Adrenal gland (tissue), 19 donors: ENCODE measurements at places on chromosomes 12 and 14. TPM values are rescaled to one million over a fixed set of nuclear protein-coding genes. Genes with fewer than 3 reads are reported as not detected.

Gene APOF
- not detected for total RNA-seq

GRCh38 chr12:56321027-56321426, 5.2 kb upstream of the CNPY2 start:
- H3K4me1 ChIP-seq: peaks cover 6% of the 10 kb centered on the region
- peak; percentile 80 for DNase-seq

DNA sequence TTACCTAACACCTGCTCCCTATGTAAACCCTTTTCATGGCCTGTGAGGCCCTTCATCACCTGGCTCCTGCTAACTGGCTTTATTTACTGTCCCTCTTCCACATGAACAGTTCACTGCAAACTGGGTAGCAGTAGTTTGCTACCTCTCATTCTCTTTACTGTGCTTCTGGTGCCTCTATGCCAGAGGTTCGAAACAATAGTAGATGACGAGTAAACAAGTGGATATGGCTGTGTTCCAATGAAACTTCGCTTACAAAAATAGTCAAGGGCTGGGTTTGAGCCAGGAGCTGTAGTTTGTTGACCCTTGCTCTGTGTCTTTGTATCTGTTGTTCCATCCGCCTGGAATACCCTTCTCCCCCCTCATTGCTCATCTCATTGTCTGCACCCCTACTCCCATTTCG, 233.6 kb upstream of the RMST start:
- H3K4me1 ChIP-seq: no peaks in the 10 kb centered on the region
- no peaks in the 10 kb centered on the region for H3K36me3 ChIP-seq
- H3K27me3 ChIP-seq: no peaks in the 10 kb centered on the region
- DNase-seq: no peak

DNA sequence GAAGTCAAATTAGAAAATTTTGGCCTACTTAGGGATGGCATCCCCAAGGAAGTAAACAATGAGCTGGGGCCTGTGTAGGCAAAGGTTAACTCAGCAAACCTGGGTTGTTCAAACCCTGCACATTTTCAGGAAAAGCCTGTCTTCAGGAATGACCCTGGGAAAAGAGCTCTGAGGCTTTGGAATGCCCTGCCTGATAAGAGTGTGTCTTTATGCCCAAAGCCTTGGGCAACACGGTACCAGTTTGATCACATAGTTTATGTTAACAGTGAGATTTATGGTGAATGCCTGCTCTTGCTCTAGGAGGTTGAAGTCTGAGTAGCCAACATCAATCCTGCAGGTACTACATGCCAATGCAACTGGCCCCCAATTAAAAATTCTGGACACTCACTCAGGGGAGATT, 28.2 kb upstream of the STAB2 start:
- no peak for DNase-seq
- no peaks in the 10 kb centered on the region for H3K36me3 ChIP-seq
- no peaks in the 10 kb centered on the region for H3K27me3 ChIP-seq
- H3K4me1 ChIP-seq: no peaks in the 10 kb centered on the region

Gene NXPH4
- not detected for total RNA-seq

- H3K27me3 ChIP-seq: no peaks in the 10 kb centered on the region
- no peaks in the 10 kb centered on the region for H3K36me3 ChIP-seq
- no peak overlapping the region for H3K27ac ChIP-seq
Measured at GRCh38 chr14:70886421-70887206, 20.6 kb upstream of the PCNX1 start.

DNA sequence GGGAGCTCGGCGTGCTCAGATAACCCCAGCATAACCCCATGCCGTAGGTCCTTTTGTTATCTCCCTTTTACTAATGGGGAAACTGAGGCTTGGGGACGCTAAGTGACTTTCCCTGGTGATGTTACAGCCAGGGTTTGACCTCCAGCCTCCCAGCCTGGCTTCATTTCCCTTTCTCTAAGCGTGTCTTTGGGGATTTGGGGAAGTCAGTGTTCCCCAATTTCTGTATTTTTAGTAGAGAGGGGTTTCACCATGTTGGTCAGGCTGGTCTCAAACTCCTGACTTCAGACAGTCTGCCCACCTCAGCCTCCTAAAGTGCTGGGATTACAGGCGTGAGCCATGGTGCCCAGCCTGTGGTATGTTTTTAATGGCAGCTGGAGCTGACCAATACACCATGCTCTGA, 85.4 kb downstream of the PHETA1 start:
- no peaks in the 10 kb centered on the region for H3K36me3 ChIP-seq
- H3K4me1 ChIP-seq: no peaks in the 10 kb centered on the region
- DNase-seq: no peak
- H3K27ac ChIP-seq: no peak overlapping the region

Gene AGAP2
- total RNA-seq: 4.0 TPM

- no peaks in the 10 kb centered on the region for H3K27me3 ChIP-seq
- DNase-seq: no peak
- no peaks in the 10 kb centered on the region for H3K4me1 ChIP-seq
- no peak overlapping the region for H3K27ac ChIP-seq
Measured at GRCh38 chr12:63934936-63935335, 90.4 kb downstream of the SRGAP1 start.

Gene OR4K17
- total RNA-seq: not detected

GRCh38 chr14:95562892-95563685, 28.2 kb downstream of the GLRX5 start:
- H3K27me3 ChIP-seq: no peaks in the 10 kb centered on the region
- H3K36me3 ChIP-seq: no peaks in the 10 kb centered on the region
- no peaks in the 10 kb centered on the region for H3K4me1 ChIP-seq
- H3K4me3 ChIP-seq: no peak overlapping the region
- peak; percentile 27 for DNase-seq
- no peak overlapping the region for H3K27ac ChIP-seq

- H3K36me3 ChIP-seq: no peaks in the 10 kb centered on the region
- H3K27me3 ChIP-seq: peaks cover 7% of the 10 kb centered on the region
- H3K4me3 ChIP-seq: no peak overlapping the region
- DNase-seq: no peak
- H3K27ac ChIP-seq: no peak overlapping the region
- H3K4me1 ChIP-seq: no peaks in the 10 kb centered on the region
Measured at GRCh38 chr12:132344601-132345000, 15.2 kb upstream of the GALNT9 start.

- no peaks in the 10 kb centered on the region for H3K4me1 ChIP-seq
- no peak for DNase-seq
- no peak overlapping the region for H3K27ac ChIP-seq
- no peak overlapping the region for H3K4me3 ChIP-seq
- H3K36me3 ChIP-seq: no peaks in the 10 kb centered on the region
Measured at GRCh38 chr12:85393606-85394005, 113.6 kb downstream of the ALX1 start.

DNA sequence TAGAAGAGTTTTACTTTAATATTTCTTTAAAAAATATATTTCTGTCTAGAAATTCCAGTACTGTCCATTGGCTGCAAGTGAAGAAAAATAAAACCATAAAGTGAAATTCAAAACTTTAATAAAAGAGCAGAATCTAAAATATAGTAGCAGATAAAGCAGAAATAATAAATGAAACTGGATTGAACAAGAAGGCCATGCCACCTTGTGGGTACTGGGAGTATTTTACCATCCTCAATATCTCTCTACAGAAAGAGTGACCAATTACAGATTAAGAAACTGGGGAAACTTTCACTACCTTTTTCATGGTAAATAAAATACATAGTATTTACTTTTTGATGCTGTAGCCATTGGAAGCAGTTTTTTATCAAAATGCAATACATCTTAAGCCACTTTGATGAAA, 220.5 kb downstream of the BCAT1 start:
- H3K4me1 ChIP-seq: no peaks in the 10 kb centered on the region
- no peak overlapping the region for H3K4me3 ChIP-seq
- H3K36me3 ChIP-seq: no peaks in the 10 kb centered on the region
- H3K27ac ChIP-seq: no peak overlapping the region

Gene B3GNT4
- 0.17 TPM for total RNA-seq

DNA sequence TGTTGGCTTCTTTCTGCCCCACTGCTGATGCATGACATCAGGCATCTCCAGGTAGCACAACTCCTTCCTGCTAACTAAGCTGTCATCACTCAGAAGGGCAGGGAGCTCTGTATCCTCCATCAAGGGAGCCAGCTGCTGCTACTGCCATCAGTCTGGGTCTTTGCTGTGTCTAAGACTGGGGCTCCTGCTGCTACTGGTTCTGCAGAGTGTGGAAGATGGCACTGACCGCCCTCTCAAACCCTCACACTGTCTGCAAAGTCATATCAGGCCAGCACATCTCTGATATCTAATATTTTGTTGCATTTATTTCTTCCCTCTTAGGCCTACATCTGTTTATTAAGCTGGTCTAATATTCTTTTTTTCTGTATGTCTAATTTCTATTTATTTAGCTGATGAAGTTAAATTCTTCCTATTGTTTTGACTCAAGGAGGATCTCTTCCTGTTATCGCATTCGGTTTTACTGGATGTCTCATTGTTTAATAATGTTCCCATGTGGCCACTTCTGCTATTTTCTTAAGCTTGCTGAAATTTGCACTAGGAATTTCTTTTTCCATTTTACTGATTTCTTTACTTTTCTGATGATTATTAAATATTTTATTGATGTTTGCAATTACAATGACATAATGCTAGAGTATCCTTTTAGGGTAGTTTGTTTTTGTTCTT, 7.6 kb upstream of the E2F7 start:
- no peak for DNase-seq
- no peaks in the 10 kb centered on the region for H3K36me3 ChIP-seq
- no peak overlapping the region for H3K27ac ChIP-seq
- no peaks in the 10 kb centered on the region for H3K27me3 ChIP-seq
- H3K4me1 ChIP-seq: no peaks in the 10 kb centered on the region

DNA sequence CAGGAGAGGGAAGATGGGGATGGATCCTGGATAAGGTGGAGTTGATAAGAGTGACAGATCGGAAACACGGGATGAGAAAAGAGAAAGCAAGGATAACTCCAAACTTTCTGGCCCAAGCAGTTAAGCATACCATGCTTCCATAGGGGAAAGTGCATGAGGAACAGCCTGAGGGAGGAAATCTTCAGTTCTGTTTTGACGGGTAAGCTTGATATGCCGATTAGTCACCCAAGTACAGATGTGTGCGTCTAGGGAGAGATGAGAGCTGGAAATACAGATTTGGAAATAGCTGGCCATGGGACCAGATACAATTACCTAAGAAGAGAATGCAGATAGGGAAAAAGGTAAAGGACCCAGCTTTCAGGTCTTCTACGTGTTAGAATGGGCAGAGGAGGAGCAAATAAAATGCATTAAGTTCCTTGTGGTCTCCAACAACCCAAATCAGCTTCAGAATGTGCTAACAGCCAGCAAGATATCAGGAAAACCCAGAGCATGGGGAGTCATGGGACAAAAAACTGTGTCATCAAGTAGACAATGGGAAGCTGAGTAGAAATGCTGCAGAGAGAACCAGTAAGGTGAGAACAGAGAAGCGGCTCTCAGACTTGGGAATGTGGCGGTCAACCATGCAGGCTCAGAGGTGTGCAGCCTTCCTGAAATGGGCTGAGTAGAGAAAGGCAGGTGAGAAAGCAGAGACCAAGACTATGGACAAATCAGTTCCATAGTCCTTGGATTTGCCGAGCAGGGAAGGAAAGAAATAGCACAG, 56.3 kb downstream of the PPP1R36 start:
- DNase-seq: no peak
- H3K27ac ChIP-seq: no peak overlapping the region
- H3K27me3 ChIP-seq: peaks cover 4% of the 10 kb centered on the region
- H3K36me3 ChIP-seq: no peaks in the 10 kb centered on the region

- no peak for DNase-seq
- no peaks in the 10 kb centered on the region for H3K36me3 ChIP-seq
- H3K27ac ChIP-seq: no peak overlapping the region
- H3K4me3 ChIP-seq: no peak overlapping the region
- H3K4me1 ChIP-seq: no peaks in the 10 kb centered on the region
- peaks cover 16% of the 10 kb centered on the region for H3K27me3 ChIP-seq
Measured at GRCh38 chr12:107668320-107669098, 17.1 kb upstream of the PWP1 start.
